ENCODE measurements at places on chromosomes 2 and 18.

GRCh38 chr2:47699533-47700215 lies 83.3 kb upstream of the MSH6 start:
- no peak for DNase-seq

DNA sequence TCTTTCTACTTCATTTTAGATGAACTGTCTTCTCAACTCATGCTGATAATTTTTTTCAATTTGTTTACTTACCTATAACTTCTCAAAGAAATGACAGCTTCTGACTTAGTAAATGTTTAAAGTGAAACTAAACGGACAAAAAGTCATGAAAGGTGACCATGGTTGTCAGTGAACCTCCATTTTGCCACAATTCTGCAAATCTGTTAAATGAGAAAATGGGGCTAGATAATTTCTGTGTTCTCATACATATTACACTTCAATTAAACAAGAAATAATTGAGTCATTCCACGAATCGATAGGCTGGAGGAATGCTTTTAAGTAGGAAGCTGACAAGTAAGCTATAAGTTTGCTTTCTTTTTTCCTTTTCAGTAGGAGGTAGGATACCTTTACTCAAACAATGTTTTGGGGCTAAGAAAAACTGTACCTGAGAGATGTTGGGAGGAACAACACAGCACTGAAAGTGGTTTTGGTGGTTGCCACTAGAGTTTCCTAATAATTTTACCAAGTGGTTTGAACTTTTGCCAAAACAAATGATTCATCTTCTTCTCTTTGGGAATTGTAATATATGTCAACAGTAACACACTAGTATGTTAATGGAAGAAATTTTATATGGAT lies 17.1 kb downstream of the DYNAP start:
- DNase-seq: no peak

GRCh38 chr2:69745035-69745434 lies 3.1 kb downstream of the ANXA4 start:
- DNase-seq: no peak

- DNase-seq: no peak
Measured at GRCh38 chr2:218354850-218355443, 1.7 kb upstream of the CATIP start.

DNA sequence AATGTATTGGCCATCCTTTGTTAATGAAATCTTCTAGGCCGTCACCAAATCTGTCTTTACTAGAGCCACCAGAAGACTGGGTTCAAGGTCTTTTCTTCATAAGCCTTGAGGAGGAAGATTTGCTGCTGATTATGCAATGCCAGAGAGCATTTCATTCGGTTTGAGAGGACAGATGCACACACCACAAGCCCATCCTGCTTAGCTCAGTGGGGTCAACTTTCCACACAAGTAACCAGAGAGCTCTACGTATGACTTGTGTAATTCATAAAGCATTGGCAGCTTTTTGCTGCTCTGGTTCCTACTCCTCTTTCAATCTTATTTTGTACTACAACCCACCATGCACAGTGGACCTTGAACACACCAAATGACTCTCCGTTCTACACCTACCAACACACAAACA lies 106.9 kb downstream of the OSR1 start:
- no peak for DNase-seq

DNA sequence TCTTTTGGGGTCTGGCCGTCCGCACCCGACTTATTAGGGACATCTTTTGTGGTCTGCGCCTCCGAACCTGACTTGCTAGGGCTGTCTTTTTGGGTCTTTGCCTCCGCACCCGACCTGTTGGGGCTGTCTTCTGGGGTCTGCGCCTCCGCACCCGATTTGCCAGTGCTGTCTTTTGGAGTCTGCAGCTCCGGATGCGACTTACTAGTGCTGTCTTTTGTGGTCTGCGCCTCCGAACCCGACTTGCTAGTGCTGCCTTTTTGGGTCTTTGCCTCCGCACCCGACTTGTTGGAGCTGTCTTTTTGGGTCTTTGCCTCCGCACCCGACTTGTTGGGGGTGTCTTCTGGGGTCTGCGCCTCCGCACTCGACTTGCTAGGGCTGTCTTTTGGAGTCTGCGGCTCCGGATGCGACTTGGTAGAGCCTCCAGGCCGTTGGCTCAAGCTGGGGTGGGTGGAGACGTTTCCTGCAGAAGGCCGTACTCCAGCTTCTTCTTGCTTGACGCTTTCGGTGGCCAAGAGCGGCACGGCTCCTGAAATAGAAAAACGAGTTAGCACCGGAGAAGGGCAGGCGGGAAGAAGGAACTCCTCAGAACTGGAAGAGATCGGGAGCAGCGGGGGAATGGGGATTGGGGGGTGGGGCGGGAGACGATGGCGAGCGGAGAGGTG lies 498 bp downstream of the TGOLN2 start:
- DNase-seq: peak; percentile 40

DNA sequence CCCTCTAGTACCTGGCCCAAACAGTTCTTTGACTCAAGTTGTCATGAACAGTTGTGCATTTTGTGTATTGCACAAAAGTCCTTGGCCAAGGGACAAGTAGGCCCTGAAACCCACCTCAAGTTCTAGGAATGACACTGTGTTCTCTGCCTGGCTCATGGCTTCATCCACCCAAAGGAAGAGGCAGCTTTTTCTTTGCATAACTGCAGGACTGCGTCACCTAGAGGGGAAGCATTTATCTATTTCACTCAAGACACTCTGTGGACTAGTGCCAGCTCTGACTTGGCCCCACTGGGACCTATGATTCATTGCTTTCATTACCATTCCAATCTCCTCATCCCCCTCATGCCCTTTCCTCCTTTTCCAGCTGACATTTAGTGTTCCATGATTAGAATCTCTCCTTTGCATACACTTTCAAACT lies 119.3 kb upstream of the SIX2 start:
- no peak for DNase-seq

DNA sequence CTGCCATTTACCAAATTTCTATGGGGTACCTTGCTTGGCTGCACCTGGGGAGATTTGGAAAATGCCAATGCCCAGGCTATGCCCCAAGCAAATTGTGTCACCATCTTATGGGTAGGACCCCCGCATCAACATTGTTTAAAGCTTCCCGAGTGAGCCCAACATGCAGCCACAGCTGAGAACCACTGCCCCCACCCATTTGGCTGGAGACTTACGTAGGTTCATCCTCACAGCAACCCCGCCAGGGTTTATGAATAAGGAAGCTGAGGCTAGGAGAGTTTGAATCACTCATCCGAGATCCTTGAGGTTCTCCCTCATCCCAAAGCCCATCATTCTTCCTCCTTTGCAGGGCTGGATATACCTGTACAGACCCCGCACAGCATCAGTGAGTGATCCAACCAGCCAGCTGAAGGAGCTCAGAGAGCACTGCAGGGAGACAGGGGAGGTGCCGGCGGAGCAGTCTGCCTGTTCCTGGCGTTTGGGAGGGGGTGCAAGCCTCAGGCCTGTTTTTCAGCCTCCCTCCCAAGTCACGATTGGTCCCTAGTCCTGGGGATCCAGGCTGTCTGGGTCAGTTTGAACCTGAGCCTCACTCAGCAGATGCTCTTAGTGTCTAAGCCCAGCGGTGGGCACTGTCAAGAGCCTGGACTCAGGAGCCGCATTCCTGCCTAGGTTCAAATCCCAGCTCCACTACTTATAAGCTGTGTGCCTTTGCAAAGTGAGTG lies 164.9 kb downstream of the SMAD7 start:
- no peak for DNase-seq

DNA sequence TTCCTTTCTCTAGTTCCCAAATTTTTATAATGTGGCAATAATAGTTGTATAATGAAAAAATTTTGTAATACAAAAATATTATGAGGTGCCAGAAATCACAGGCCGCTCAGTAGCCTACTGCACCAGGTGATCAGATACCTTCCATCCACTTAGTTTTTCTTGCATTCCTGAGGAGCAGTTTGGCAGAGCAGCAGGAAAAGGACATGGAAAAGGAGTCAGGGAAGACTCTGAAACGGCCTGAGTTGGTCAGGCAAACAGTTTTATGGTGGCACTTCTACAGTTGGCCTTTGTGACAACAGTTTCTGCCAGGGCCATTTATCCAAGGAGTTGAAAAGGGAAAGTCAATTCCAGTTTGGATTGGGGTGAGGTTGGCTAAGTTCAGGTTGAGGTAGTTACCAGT lies 165.4 kb upstream of the ALPP start:
- no peak for DNase-seq

DNA sequence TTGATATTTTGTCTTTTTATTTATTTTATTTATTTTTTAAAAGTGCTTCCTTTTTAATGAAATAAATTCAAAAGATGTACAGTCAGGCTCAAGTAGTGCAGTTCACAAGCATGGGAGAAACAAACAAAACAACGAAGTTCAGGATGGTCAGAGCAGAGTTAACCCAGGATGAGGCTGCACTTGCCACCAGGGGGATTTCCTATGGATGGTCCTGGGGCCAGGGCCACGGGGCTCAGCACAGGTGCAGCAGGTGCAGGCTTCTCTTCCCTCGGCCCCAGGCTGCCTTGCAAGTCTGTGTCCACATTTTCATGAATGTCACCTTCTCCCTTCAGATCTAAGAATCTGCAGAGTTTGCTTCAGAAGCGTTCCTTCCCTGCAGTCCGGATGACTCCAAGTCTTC lies 76.5 kb downstream of the CDCA7 start:
- DNase-seq: no peak

GRCh38 chr2:143937723-143938350 lies 582.1 kb downstream of the ZEB2 start:
- no peak for DNase-seq

- no peak for DNase-seq
Measured at GRCh38 chr2:184507254-184507653, 91.1 kb upstream of the ZNF804A start.

DNA sequence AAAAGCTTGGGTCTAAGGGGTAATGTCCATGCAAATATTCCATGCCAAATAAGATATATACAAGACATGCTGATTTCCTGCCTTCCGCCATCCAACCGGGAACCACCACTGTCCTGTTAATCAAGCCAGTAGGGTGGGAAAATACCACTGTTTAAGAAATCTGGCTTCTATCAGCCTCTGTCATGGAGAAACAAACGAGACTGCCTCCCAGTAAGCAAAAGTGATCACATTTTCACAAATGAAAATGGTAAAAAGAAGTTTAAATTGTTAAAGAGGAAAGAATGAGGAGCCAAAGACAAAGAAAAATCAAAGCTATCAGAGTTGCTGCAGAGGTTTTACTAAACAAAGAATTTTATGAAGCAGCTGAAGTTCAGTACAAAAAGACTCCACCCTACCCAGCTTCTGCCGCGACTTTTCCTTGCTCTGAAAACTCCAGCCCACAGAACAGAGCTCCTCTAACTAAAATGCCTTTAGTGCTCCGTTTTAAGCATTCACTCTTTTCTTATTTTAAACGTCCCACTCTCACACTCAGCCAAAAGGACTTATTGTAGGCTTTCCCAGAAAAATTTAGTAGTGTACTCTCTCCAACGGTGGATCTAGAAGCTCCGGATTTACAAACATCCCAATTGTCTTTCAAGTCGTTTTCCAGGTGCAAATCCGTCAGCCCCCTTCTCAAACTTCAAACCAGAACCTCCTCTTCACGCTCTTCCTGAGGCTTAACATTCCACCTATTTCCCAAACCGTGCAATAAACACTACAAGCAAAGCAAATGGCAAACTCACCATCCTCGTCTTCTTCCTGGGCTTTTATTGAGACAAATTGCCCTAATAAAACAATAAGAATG lies 613 bp downstream of the COL5A2 start:
- no peak for DNase-seq

DNA sequence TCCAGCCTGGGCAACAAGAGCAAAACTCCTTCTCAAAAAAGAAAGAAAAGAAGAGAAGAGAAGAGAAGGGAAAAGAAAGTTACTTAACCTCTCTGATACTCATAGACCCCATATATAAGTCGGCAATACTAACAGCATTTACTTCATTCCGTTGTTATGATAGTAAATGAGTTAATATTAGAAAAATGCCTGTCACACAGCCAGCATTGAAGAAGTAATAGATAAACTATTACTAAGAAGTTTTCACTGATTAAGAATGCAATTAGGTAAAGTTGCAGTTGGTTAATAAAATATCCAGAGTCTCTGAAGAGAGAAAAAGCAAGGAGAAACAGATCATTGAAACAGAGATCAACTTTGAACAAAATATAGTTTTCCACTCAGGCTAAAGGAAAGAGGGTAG lies 161.3 kb upstream of the UBE2E3 start:
- DNase-seq: no peak

- no peak for DNase-seq
Measured at GRCh38 chr2:106703161-106703560, 182.8 kb downstream of the ST6GAL2 start.

GRCh38 chr2:11024259-11024645 lies 112.5 kb downstream of the KCNF1 start:
- no peak for DNase-seq

DNA sequence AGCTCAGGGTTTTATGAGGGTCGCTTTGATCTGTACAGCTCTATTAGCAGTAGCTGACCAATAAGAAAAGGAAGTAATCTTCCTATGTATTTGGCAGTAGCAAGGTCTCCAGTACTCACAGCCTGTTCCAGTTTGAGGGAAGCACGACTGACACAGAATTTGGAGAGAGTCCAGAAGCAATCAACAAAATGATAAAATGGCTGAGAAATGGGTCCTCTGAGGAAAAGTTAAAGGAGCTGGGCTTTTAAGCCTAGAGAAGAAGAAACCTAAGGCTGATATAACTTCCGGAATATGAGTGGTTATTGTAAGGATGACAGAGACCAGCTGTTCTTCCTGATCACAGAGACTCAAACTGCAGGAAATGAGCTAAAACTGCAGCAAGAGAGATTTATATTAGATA lies 382.8 kb downstream of the GPD2 start:
- DNase-seq: no peak

GRCh38 chr2:387980-388421 lies 100.1 kb upstream of the ALKAL2 start:
- no peak for DNase-seq

DNA sequence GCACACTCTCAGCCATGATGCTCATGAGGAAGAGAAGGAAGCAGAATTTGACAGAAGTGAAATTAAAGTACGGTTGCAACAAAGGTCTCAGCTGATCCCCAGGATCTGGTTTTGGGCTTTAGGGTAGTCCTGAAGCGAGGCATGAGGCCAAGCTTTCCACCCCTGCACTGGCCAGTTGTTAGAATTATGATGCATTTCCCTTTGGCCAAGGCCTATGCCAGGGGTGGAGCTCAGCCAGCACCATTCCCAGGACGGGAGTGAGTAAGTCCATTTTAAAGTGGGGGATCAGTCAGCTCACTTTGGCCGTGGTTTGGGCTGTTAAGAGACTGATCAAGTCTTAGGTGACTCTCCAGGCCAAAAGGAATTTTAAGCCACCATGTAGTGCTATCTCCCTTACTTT lies 314.5 kb upstream of the MMADHC start:
- DNase-seq: no peak

GRCh38 chr18:46915800-46916550 lies 1.3 kb downstream of the PIAS2 start:
- no peak for DNase-seq

Measured in CD8-positive, alpha-beta memory T cell (primary cell).